ENCODE measurements at places on chromosomes 16 and 17.

- DNase-seq = no peak
Measured at GRCh38 chr16:67115639-67116038, 5.9 kb downstream of the PHAF1 start.

DNA sequence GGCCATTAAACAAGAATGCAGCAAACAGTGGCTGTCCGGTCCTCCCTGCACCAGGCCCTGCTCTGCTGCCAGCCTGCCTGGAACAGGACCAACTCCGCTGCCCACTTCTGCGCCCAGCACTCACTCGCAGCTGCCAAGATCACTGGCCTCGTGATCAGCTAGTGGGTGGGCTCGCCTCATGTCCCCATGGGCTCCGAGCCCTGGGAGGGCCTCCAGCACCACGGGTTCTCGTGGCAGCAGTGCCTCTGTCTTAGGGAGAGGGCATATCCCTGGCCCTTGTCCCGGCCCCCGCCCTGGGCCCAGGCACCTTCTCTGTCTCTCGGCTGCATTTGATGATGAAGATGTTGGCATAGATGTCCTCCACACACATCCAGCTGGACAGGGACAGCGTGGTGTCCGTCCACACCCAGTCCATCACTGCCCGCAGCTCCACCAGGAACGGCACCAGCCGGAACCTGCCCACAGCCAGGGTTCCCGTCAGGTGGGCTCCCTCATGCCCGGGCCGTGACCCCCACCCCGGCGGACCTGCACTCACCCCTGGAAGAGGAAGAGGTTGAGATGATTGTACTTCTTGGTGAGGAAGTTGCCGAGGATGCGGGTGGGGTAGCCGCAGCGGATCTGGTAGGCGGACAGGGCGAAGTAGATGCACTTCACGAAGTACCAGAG, 13.1 kb downstream of the CTU2 start:
- no peak for DNase-seq

- no peak for DNase-seq
Measured at GRCh38 chr16:63458846-63459245, 1422.6 kb upstream of the CDH8 start.

- no peak for DNase-seq
Measured at GRCh38 chr16:5398203-5398602, 300.6 kb upstream of the EEF2KMT start.

DNA sequence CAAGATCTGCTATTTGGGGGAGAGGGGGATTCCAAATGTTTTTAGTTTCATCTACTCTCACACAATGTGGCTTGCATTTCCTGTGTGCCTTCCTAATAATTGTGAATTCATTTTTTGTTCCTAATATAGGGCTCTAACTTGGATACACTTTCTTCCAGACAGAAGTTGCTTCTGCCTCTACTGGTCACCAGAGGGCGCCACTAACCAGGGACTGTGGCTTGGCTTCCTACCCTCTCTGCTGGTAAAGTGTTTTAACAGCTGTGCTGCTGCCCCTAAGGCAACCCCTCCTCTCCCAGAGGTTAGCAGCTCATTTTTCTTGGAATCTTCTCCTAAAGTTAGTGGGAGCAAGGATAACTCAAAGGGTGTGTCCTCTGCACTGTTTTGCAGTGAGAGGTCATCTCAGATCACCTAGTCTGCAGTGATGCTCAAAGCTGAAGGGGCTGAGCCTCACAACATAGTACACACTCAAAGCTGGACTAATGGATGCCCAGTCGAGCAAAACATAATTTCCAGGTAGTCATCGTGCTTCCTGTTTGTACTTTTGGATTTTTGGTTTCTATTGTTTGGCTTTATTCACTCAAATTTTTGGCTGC, 5.0 kb upstream of the PRSS54 start:
- peak; percentile 6 for DNase-seq

GRCh38 chr17:8832711-8833352, 33.7 kb upstream of the MFSD6L start:
- peak; percentile 11 for DNase-seq

DNA sequence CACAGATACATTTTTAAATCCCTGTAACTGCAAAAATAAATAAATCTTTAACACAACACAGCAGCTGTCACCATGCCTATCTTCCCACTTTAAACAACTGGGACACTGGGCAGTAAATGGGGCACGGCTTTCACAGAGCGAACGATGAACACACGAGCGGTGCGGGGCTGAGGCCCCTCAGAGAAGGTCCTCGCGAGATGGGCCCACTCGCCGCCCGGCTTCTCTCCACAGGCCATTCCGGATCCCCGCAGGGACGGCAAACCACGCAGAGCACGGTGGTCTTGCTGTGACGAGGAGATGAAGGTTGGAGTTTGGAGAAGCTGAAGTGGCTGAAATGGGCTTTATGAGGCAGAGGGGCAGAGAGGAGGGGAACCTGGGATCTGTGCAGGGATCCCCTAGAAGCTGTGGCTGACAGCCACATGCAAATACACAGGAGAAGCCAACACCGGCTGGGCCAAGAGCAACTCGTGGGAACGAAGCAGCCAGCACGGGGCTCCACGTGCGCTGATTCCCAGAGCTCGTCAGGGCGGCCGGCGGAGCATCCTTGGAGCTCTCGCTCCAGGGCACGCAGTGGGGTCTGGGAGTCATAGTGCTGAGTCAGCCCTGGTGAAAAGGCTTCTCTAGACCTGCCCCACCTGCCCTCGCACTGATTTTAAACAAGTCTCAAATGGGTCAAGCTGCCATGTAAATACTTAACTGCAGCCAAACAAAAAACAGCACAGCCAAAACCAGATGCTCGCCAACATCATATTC, 31.7 kb downstream of the CCDC57 start:
- no peak for DNase-seq

- DNase-seq = no peak
Measured at GRCh38 chr17:34151102-34151501, 104.0 kb upstream of the CCL2 start.

- DNase-seq = no peak
Measured at GRCh38 chr17:66915204-66915611, 49.3 kb upstream of the CACNG4 start.

DNA sequence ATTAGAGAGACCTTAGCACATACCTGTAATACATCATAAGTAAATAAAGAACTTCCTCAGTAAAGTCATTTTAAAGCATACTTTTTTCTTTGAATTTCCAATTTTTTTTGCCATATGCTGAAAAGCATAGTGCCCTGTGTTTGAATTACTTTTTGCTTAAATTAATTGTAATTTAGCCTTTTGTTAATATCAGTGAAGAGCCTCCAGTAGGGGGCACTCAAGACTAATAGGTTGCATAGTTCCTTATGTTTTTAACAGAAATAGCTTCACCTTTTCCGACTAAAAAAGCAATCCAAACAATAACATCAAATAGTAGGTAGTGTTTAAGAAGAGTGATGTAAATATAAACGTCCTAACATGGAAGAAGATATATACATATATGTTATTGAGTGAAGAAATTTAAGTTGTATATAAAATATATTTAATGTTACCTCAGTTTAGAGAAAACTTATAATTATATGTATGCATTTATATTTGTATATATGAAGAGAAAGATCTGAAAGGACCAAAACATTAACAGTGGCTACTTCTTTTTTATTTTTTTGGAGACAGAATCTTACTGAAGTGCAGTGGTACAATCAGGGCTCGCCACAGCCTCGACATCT, 18.6 kb downstream of the RAD51C start:
- no peak for DNase-seq

DNA sequence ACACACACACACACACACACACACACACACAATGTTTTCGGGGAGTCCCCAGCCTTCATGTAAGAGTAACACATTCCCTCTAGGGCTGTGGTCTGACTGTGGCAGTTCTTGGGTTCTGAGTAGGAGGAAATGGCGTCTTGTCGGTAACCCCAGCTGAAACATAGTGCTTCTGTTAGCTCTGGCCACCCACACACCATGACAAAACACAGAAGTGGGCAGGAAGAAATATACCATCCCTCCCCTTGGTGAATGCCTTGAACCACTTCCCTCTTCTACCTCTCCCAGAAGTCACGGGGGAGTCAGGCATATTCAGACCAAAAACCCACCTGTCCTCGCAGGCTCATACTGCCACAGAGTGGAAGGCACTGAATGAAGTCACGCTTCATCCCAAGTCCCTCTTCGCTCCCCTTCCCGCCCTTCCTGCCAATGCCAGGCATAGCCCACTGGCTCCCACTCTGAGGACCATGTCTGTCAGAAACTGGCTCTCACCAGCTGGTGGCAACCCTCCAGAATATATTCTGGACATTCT, 11.5 kb downstream of the SLC35B1 start:
- DNase-seq = peak; percentile 67

DNA sequence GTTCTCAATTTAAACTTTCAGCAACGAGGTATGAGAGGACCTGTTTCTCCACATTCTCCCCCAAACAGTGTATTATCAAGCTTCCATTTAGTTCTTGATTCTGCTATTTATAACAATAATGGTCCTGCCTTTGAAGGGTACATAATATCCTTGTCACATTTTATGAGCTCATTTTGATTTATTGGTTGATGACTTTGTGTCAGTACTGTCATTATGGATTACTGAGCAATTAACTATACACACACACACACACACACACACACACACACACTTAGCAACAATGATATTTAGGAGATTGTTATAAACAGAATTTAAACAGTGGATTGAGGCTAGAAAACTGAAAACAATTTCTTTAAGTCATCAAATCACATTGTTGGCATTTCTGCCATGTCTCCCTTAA, 7.0 kb downstream of the TMIGD1 start:
- no peak for DNase-seq

GRCh38 chr16:59213952-59214351, 479.8 kb upstream of the GOT2 start:
- DNase-seq = no peak

- DNase-seq = no peak
Measured at GRCh38 chr17:17355426-17355825, 52.3 kb downstream of the NT5M start.

DNA sequence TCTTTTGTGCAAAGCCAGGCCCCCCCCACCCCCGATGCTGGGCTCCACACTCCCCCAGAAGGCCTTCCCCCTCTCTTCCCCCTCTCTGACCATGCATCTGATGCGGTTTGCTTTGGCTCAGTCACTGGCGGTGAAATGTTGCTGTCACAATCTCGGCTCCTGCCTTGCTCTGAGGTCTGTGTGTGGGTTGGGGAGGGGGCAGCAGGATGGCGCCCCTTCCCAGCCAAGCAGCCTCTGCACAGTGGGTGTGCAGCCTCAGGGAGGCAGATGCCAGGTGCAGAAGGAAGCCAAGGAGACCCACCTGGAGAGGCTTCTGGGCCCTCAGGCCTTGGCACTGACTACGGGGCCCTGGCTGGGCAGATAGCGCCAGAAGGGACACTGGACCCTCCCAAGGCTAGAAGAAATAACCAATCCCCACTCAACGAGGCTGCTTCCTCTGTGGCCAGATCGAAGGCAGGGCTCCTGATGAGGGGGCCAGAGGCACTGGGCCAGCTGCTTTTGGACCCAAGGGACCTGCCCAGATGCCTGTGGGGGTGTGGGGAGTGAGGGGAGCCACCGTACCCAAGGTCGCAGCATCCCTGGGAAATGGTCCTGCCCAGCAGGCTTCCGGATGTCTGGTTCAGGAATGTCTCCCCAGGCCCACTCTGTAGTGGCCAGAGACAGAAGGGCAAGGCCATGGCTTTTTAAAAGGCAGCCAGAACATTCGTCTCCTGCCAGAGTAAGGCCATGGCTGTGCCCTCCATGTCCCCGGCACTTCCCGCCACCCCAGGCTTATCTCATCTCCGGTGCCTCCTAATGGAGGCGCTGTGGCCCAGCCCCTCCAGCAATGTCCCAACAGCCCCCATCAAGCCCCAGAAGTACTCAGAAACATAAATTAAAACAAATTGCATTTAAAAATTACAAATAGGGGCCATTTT, 43.4 kb upstream of the SLC38A10 start:
- DNase-seq = no peak

GRCh38 chr16:65964752-65965151, 401.7 kb upstream of the CDH5 start:
- DNase-seq = no peak

Measured in activated T-helper 1 cell treated with anti-CD3 and anti-CD28 coated beads, Interleukin-12 subunit alpha, Interleukin-12 subunit beta, Interleukin-2, Interleukin-4 antibody, amounts not matched to agents 30 ng/mL and 10 ng/mL and 1 ng/mL, durations not matched to agents 14 hours and 24 hours and 36 hours (primary cell).